LoVo (cell line): ENCODE measurements at places on chromosomes 3 and 15.

- DNase-seq: no peak
Observed at GRCh38 chr3:42102571-42102970, 11.4 kb downstream of the TRAK1 start.

DNA sequence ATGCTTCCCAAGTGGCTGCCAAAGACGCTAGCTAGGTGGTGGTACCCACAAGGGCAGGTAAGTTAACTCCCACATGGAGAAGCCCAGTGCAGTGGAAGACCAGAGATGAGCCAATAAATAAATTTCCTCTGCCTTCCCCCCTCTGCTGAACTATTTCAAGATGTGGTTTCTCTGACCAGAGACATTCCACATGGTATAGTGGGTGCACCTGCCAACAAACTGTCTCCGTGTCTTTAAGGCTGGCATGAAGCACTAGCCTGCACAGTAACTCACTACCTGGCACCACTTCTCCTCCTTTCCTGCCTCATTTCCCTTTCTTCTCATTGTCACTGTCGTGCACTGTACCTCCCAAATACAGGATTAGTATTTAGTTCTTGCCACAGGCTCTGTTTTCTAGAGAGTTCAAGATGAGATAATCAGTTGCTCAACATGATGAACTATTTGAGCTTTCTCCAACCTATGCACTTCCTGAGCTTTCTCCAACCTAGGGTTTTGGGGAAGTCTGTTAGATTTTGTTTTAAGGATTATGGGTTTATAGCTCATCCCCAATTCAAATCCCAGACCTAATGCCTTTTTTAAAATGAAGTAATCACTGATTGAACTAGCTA, 8.4 kb upstream of the CRTAP start:
- DNase-seq: no peak

- no peak for DNase-seq
Observed at GRCh38 chr15:101025896-101026631, 106.9 kb downstream of the LRRK1 start.

DNA sequence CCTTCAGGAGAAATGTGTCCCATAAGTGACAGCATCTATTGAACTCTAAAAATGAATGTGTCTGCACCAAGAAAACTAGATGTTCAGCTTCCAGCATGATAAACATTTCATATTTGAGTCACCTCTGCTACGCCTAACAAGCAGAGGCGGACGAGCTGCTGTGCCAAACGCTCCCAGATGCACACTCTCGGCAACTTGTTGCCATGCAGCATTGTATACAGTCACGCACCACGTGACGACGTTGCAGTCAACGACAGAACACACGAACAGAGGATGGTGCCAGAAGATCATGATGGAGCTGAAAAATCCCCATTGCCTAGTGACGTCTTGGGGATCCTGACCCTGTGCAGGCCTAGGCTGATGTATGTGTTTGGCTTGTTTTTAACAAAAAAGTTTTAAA, 137.5 kb downstream of the XXYLT1 start:
- DNase-seq: no peak

DNA sequence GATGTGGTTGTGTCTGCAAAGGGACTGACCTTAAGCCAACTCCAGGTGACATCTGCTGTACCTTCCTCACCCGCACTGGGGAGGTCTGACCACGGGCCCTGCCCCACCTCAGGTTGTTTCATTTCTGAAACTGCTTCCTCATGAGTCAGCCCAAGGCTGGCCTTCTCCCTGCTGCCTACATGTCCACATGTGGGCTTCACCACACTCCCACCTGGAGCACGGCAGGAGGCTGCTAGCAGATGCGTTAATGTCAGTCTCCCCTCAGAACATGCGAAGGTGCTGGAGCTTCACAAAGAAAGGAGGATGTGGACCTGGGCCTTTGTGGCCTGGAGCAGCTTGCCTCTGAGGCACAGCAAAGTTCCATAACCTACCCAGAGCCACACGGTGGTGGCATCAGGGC, 69.4 kb upstream of the PLXNA1 start:
- peak; percentile 54 for DNase-seq

- DNase-seq: no peak
Observed at GRCh38 chr3:132513057-132513456, 84.0 kb upstream of the ACKR4 start.

DNA sequence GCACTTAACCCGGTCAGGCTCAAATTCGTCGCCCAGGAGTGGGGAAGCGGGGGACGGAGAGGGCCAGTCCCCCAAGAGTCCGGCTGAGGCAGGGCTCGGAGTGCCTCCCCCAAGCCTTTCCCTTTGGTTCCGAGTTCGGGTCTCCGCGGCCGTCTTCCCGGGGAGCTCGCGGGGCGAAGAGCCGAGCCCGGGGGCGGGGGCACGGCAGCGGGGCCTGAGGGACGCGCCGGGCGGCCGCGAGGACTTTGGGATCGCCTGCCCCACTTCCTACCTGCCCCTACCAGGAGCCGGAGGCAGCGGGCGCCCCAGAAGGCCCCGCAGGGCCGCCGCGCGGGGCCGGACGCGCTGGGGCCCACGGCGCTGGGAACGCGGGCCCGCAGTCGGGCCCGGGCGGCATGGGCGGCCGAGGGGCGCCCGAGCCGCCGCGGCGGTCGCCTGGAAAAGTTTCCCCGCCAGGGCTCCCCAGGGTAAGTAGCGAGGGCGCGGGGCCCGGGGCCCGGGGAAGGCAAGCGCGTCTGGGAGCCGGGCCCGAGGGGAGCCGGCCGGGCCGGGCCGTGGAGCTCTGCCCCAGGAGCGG, 2.8 kb downstream of the FURIN start:
- DNase-seq: no peak

DNA sequence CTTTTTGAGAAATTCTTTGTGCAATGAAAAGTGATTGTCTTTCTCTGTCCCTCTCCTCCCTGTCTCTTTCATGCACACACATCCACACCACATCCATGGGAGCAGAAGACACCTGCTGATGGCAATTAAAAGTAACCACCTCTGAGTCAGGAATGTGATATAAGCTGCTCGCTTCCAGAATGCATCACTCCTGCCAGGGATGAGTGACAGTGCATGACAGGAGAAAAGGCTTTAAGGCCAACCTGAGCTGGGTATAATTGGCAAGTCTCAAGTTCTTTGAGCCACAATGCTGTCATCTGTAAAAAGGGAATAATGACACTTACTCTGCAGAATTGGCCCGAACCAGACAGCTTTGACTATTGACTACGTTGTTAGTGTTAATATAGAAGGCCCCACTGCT, 59.6 kb downstream of the UBP1 start:
- DNase-seq: no peak

- DNase-seq: no peak
Observed at GRCh38 chr3:97010881-97011657, 196.7 kb downstream of the EPHA6 start.

GRCh38 chr3:181860235-181860634, 148.5 kb downstream of the SOX2 start:
- DNase-seq: no peak

DNA sequence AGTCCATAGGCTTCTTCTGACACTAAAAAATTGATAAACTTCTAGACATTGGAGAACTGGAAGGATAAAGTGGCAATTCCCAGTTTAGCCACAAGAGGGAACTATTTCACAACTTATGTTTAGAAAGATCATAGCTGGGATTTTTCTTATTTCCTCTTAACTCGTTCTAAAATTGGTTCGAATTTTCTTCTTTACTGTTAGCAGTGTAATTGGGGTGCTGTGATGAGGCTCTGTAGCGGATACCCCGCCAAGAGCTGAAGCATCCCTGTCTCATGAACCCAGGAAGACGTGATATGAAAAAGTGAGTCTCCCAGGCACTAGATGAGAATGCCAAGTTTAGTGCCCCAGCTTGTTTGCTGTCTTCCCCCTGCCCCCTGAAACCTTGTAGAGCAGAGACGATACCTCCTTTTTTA, 85.1 kb downstream of the PDCD6IP start:
- peak; percentile 52 for DNase-seq

- DNase-seq: no peak
Observed at GRCh38 chr3:183188895-183189462, 26.4 kb upstream of the LAMP3 start.

GRCh38 chr3:45937206-45938042, 5.8 kb upstream of the CXCR6 start:
- DNase-seq: no peak

GRCh38 chr3:12963231-12963896, 109.9 kb downstream of the IQSEC1 start:
- DNase-seq: no peak

DNA sequence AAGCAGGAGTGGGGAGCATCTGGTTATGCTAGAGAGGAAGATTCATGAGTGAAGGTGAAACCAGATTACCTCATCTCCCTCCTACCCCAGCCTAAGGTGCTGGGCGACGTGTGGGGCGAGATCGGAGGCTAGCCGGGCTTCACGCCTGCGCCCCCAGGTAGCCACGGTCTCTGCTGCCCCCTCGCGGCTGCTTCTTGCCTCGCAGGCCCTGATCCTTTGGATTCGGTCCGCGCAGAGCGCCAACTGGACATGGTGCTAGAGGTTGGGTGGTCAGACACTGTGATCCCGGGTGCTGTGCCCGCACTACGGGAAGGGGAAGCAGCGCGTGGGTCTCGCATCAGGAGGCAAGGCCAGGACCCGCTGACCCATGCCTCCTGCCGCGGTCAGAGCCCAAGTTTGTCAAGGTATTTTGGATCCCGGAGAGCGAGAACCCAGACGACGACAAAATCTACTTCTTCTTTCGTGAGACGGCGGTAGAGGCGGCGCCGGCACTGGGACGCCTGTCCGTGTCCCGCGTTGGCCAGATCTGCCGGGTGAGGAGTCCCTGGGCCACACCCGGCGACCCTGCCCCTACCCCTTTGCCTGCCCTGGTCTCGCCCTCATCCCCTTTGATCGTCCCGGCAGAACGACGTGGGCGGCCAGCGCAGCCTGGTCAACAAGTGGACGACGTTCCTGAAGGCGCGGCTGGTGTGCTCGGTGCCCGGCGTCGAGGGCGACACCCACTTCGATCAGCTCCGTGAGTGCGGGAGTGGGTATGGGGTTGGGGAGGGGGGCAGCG, 4.2 kb downstream of the SEMA3B start:
- DNase-seq: peak; percentile 82

DNA sequence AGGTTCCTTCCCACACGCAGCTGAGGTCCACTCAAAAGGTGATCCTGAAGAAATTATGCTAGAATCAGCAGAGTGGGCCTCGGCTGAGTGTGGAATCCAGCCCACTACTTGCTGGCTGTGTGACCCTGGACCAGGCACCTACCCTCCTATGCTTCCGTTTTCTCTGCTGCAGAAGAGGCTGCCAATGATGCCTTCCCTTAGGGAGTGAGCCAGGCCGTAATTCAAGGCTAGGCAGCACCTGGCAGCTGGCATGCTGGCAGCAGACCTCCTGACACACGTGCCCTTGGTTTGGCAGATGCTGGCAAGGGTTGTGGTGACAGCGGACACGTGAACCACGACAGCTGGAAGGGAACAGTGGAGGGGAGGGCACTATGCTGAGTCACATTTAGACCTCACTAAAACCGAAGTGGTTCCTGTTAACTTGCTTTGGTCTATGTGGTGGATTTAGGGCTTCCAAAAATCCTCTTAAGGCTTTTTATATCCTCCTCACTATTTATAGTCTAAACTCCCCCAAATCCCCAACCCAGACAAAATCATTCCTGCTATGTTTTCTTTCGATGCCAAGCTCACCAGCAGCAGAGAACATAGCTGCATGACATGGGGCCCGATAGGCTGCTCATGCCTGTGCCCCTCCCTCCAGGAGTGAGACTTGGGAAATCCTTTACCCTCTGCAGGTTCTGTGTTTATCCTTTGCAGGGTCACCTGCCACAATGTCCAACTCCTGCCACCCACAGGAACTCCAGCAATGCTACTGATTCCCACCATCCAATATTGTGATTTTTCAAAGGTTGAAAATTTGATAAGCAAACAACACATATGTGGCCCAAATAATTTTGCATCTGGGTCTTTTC, 10.6 kb upstream of the PCSK6 start:
- DNase-seq: no peak

DNA sequence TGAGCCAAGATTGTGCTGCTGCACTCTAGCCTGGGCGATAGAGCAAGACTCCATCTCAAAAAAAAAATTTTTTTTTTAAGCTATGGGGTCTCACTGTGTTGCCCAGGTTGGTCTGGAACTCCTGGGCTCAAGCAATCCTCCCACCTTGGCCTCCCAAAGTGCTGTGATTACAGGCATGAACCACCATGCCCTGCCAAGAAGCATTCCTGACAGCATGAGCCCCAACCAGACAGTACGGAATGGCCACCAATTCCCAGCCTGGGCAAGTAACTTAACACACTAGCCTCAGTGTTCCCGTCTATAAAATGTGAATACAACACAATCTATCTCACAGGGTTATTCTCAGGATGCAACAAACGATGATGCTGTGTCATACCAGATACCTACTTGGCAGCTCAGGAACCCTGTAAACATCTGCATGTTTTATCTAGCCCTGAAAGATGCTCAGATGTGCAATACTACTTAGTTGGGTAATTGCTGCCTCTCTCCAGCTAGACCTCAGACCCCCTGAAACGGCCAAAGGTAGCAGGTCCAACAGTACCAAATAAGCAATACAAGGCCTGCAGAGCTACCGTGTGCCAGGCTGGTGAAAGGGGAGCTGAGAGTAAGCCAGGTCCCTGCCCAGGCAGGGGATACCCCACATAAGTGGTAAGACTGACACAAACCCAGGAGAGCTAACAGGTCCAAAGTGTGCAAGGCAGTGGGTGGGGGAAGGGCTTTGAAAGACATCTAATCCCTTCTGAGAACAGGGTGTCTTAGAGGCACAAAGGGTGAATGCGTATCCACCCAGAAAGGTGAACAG, 1.9 kb downstream of the TKT start:
- DNase-seq: no peak

GRCh38 chr3:89098964-89099585, 8.3 kb upstream of the EPHA3 start:
- DNase-seq: peak; percentile 71
